ENCODE measurements at places on chromosomes 3 and 15.

DNA sequence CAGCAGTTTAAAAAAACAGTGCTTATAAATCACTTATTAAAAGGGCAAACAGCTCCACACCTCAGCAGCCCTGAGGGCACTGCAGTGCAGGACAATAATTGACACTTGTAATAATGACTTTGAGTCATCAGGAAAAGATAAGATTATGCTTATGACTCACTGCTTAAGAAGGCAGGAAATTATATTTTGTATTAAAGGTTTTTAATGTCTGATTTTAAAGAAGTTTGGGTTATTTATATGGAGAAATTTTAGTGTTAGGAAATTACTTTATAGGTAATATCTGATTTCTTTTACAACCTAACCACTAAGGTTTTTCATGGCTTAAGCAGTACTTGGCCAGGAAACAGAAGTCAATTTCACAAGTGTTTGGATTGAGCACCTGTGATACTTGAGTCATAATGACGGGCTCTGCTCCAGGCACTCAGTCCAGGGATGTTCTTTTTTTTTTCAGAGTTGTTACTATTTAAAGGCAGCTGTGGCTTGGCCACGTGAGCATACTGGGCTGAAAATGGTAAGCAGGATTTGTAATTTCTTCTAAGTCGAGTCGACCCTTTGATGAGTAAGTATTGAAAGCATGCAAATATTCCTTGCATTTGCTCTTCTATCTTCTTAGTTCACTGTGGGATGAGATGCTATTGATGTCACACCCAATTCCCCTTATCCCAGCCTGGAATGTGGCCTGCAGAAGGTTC, 21.6 kb upstream of the SLC6A20 start:
- DNase-seq, result no peak

GRCh38 chr15:78438619-78439285, 736 bp downstream of the IREB2 start:
- no peak for DNase-seq

DNA sequence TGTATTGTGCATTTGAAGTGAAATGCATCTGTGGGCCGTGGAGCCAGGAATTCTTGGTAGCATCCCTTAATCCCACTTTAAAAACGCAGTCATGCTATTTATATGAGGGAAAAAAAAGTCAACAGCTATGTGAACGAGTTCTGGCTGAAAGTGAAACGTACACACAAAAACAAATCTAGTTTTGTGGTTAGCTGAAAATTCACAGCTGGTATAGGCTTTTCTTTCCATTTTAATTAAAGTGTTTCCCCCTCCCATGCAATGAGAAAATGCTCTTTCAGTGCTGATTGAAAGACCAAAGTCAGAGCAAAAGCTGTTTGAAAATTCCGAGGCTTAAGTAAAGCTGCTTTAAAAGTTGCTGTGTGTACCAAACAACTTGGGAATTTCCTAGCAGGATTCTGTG, 297.4 kb downstream of the PLCL2 start:
- no peak for DNase-seq

GRCh38 chr15:76972389-76973361, 22.3 kb upstream of the PSTPIP1 start:
- no peak for DNase-seq

DNA sequence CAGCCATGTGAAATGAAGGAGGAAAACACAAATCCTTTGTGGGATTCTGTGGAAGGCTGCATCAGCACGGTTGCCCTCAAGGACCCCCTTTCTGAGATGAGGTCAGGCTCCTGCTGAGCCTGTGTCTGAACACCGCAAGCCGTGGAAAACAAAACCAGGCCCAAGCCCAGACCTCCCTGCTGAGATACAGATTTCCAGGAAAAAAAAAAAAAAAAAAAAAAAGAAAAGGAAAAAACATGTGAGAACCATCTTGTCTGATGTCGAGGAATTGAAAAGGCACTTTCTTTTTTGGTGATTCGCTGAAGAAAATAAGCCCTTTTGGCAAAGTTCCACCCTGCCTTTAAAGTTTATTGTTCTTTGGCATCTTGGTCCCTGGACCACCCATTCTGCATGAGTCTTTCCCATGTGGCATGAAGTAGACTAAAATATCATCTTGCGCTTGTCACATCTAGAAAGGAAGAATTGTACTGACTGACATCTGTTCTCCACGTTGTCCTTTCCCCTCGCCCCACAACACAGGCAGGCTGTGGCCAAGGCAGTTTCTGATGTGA, 117.6 kb downstream of the CHST2 start:
- no peak for DNase-seq
